Hypothalamus (tissue), 51 donors: ENCODE measurements at places on chromosomes 6 and 20.

- DNase-seq: no peak
Observed at GRCh38 chr6:5981126-5982026, 25.3 kb downstream of the NRN1 start.

DNA sequence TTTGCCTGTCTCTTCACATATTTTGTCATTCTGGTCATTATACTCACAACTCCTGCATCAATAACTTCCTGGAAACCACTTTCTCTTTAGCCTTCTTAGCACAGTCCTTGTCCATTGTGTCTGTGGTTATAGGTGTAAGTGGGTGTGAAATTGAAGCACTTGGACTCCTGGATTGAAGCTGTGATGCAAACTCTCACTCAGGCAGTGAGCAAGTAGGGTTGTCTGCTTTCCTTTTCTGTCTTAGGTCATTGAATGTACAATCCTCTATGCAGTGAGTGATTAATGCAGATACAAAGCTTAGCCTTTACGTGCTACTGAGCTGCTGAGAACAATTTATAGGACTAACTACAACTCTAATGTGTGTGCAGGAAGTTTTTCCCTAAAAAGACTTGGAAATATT lies 54.8 kb downstream of the ADGRB3 start:
- DNase-seq: no peak

GRCh38 chr20:51335329-51335841 lies 207.1 kb downstream of the NFATC2 start:
- DNase-seq: no peak

- no peak for DNase-seq
Observed at GRCh38 chr6:158663625-158664165, 13.8 kb downstream of the SYTL3 start.

DNA sequence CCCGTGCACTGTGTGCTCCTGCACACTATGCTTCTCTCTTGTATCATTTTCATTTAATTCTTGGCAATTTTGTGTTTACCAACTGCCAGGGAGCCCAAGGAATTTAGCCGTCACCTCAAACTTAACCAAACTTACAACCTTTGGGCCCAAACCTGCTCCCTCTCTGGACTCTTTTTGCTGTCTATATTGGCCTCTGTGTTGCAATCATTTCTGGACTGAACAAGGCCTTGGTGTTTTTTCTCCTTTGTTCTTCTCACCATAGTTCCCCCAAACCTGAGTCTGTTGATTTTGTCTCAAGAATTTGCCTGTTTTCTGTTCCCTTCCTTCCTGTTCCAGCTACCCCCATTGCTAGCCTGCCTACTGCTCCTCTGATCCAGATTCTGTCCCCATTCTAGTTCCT lies 19.2 kb downstream of the DCBLD1 start:
- DNase-seq: no peak

DNA sequence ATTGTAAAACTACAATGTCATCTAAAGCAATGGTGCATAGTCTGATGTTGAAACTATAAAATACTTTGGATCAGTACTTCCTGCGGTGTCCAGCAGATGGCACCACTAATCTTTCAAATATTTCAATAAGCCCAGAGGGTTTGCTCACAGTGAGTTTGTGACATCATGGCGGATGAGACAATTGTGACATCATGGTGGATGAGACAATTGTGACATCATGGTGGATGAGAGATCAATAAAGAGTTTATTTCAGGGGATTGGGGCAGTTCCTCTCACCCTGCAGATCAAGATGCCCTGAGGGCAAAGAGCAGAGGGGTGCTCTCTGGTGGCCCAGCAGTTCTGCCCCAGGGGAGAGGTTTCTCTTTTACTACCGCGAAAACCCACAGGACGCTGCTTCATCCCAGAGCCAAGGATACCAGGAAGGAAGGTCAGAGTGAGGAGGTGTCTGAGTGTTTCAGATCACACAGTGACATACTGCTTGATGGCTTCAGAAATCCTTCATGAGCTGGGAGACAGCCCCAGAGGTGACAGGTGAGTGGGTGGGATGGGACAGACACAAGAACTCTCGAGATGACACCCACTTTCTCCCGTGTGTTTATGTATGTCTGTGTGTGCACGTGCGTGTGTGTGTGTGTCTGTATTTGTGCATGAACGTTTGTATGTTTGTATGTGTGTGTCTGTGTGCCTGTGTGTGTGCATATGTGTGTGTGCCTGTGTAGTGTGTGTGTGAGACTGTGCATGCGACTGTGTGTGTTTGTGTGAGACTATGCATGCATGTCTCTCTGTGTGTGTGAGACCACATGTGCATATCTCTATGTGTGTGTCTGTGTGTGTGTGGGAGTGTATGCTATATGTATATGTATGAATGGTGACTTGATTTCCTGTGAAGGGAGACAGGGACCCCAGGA lies 7.3 kb upstream of the ULBP2 start:
- no peak for DNase-seq

DNA sequence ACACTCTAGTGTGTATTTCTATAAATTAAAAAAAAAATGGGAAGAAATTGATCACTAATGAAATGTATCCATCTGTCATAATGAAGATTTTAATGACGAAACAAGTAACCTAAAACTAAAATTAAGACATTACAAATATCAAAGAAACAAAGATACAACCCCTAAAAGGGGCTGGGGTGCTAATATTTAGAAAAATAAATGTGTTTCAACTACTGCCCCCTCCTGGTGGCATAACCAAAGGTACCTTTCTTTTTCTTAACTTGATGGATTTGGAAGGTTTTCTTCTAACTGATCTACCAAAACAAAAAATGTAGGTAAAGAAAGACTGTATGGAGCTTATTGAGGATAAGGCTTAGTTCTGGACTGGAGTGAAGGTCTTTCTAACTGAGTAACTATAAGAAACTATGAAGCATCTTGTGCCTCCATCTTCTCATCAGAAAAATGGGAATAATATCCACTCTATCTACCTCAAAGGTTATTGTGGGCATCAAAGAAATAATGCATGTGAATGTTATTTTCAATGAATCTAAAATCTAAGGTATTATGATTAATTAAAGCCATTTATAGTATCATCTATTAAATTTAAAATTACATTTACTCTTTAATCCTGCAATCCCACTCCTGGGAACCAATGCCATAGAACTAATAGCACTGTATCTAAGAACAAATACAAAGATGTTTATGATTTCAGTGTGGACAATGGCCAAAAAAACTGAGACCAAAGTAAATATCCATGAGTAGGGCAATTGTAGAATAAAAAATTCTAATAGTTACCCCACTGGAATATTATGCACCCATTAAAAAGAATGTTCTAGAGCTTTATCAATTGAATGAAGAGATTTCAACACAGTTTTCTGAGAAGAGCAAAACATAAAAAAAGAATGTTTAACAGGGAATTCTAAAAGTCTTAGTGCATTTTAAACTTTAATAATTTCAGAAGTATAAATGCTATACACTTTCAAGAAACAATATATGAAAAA lies 117.2 kb downstream of the BACH2 start:
- DNase-seq: no peak

DNA sequence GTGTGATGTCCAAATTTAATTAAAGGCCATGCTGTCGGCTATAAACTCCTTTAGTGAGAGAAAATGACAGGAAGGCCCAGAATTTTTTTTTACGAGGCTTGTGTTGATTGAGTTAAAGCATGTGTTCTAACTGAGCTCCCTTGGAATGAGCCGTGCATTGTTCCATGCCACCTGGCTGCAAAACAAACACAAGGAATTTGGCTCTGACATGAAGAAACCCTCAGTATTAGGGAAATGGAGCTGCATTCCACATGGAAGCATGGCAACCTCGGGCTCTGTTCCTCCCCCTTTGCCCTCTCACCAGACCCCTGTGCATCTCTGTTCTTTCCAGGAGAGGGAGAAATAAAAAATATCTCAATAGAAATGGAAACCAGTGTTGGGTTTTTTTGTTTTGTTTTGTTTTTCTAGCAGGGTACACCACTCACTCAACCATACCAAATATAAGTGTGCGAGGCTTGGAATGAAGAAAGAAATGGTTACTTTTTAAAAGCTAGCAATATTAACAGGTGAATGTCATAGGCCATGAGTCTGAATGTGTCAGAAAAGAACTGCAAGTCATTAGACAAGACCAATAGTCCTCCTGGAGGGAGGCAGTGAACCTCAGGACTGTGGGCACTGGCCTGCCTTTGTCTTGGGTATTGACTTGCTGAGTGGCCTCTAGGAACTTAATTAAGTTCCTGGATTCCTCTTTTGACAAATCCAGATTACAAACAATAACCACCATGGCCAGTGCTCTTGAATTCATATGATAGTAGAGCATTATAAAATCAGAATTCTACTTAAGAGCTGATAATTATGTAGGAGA lies 935.1 kb downstream of the KIF16B start:
- no peak for DNase-seq

DNA sequence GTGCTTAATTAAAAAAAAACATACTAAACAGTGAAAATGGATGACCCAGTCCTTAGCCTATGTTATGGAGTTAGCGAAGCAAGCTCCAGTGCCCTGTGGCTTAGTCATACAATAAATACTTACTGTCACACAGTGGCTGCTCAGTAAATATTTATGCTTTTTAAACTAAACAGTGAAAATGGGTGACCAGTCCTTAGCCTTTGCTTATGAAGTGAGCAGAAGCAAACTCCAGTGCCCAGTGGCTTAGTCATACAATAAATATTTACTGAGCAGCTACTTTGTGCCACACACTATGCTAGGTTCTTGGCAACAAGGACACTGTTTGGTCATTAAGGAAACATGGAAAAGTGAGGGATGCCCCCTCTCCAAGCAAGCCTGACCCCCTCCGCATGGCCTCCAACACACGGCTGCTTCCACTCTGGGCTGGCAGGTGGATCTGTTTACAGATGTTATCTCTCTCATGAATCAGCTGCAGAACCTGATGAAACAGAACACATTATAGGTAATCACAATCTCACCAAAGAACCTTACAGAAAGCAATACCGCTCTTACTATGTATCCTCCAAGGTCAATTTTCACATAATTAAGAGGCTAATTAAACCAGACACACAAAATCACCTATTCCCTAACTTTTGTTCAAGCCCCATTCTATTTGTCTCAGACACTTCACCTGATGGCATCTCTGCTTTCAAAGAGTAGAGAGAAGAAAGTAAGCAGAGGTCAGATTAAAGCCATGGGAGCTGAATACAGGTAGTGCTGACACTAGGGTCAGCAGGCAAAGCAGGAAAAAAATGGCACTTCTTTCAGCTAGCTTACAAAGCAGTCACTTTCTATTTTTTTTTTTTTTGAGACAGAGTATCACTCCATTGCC lies 27.3 kb downstream of the CDK5RAP1 start:
- no peak for DNase-seq

DNA sequence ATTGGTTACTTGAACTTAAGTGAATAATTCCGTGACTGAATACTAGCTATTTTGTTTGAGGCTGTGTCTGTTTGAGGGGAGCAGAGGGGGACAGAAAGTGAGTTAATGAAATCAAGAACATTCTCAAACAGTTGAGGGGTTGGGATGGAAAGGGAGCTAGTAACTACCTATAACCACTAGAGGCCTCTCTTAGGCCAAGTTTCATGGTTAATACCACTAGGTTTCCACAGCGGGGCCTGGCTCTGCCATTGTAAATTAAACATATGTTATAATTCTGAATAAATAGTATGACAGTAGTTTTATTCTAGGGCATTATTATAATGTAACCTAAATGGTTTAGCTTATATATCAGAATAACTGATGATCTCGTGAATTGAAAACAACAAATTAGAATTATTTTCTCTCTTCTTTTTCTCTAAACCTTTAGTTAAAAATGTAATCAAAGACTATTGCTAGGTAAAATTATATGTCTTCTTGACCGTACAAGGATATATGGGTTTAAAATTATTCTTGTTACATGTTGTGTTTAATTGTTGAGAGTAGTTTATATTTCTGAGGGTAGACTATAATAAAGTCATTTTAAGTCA lies 108.1 kb downstream of the BCKDHB start:
- no peak for DNase-seq

DNA sequence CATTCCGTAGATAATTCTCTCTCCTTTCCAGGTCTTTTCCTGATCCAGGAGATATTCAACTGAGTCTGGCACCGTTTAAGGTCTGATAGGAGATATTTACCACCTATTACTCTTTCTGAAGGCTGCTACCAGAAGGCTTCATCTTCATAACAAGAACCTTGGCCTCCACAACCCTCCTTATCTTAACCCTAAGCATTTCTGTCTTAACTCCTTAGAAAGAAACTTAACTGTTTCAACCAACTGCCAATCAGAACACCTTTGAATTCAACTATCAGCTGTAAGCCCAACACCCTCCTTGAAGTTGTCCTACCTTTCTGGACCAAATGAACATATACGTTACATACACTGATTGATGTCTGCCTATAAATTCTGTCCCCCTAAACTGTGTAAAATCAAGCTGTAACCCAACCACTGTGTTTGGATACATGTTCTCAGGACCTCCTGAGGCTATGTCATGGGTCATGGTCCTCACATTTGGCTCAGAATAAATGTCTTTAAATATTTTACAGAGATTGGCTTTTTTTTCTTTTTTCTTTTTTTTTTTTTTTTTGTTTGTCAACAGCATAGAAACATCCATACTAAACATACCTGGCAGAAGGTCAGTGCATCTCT lies 6.6 kb upstream of the TNFAIP3 start:
- no peak for DNase-seq
